GM13976 (cell line): ENCODE measurements at places on chromosomes 13 and 19.

DNA sequence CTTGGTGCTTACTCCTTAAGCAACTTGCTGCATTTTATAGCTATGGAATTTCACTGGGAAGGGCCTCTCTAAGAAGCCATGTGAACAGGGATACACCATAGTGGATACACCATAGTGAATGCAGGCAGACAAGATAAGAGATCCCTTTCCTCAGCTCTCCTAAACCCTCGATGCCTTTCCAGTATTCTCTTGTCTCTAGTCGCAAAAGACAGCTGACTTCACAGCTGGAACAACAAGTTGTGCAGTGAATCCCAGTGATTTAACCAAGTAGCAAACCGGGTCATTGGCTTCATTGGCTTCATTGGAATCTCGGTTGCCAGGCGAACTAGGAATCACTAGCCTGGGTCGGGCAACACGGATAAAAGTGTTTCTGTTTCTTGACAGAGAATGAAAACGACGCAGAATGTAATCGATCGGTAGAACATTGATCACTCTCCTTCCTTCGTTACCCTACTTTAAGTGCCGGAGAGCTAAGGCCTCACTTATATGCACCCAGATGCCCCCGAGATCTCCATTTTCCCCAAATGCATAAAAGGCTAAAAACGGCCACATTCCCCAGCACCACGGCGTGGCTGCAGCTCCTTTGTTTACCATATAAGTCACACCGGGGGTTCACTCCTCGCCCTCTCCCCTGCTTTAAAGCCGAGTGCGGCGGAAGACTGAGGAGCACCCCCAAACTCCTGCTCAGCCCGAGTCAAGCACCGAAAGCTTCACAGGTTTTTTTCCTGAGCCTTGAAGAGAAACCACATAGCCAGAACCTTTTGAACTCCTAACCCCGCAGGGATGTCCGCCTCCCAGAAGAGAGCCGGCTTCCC is 674 bp downstream of the TRPC4 start:
- peak; percentile 10 for DNase-seq

GRCh38 chr19:32498648-32499200 is 82.3 kb upstream of the PDCD5 start:
- no peak for DNase-seq

DNA sequence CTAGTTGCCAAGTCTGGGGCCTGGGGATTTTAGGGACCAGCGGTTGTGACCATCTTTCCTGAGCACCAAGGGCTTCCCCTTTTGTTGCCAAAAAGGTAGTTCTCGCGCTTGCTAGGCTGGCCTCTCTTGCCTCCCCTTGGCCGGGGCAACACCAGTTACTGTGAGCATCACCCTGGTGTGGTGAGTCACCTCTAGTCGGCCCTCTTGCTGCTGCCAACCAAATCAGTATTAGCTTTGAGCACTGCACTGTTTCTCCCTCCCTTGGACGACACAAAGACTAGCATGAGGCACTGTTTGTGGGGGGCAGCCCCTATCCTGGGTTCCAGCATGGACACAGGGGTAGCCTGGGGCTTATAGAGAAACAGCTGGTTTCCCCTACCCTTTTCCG is 6.9 kb downstream of the SYDE1 start:
- no peak for DNase-seq

DNA sequence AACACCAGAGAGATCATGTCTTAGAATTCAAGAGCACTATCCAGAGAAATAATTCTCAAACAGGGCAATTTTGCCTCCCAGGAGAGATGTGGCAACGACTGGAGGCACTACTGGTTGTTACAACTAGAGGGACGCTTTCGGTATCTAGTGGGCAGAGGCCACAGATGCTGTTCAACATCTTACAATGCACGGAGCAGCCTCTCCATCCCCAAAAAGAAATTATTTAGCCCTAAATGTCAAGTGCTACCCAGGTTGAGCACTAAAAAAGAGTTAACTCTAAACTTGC is 78.6 kb downstream of the ABCC4 start:
- no peak for DNase-seq
